ENCODE measurements at places on chromosomes 6 and 20. TPM values are rescaled to one million over a fixed set of nuclear protein-coding genes. Genes with fewer than 3 reads are reported as not detected.

GRCh38 chr20:59820204-59821041 lies 113.0 kb downstream of the SYCP2 start:
- H3K4me3 ChIP-seq: no peak overlapping the region
- peaks cover 6% of the 10 kb centered on the region for H3K27me3 ChIP-seq
- H3K4me1 ChIP-seq: no peaks in the 10 kb centered on the region

DNA sequence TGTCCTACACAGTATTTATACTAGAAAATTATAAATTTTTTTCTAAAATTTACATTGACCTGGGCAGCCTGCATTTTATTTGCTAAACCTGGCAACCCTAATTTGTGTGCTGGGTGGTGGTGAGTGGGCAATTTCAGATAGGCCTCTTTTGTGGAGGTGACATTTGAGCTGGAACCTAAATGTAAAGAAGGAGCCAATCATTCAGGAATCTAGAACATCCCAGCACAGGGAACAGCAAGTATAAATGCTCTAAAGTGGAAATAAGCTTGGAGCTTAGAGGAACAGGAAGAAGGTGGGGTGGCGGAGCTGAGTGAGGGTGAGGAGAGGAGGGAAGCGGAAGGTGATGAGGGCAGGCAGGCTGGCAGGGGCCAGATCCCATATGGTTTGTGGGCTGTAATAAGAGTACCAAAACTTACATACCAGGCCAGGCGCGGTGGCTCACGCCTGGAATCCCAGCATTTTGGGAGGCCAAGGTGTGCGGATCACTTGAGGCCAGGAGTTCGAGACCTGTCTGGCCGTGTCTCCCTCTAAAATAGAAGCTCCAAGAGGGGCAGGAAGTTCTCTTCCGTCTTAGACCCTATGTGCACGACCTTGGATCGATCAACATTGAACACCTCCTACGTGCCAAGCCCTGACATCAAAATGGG lies 549 bp upstream of the CSE1L start:
- H3K27ac ChIP-seq: peak overlapping the region; percentile 99
- H3K4me1 ChIP-seq: peaks cover 11% of the 10 kb centered on the region

GRCh38 chr6:150451807-150452427 lies 83.1 kb downstream of the IYD start:
- H3K4me3 ChIP-seq: no peak overlapping the region
- no peak for DNase-seq
- no peaks in the 10 kb centered on the region for H3K4me1 ChIP-seq
- H3K27ac ChIP-seq: no peak overlapping the region
- no peaks in the 10 kb centered on the region for H3K27me3 ChIP-seq
- H3K36me3 ChIP-seq: no peaks in the 10 kb centered on the region

GRCh38 chr6:14309516-14309915 lies 191.9 kb downstream of the CD83 start:
- peak overlapping the region; percentile 93 for H3K27ac ChIP-seq
- no peak for DNase-seq
- H3K36me3 ChIP-seq: no peaks in the 10 kb centered on the region
- no peaks in the 10 kb centered on the region for H3K27me3 ChIP-seq
- peaks cover 74% of the 10 kb centered on the region for H3K4me1 ChIP-seq

The DEFB123 gene
- total RNA-seq: not detected

DNA sequence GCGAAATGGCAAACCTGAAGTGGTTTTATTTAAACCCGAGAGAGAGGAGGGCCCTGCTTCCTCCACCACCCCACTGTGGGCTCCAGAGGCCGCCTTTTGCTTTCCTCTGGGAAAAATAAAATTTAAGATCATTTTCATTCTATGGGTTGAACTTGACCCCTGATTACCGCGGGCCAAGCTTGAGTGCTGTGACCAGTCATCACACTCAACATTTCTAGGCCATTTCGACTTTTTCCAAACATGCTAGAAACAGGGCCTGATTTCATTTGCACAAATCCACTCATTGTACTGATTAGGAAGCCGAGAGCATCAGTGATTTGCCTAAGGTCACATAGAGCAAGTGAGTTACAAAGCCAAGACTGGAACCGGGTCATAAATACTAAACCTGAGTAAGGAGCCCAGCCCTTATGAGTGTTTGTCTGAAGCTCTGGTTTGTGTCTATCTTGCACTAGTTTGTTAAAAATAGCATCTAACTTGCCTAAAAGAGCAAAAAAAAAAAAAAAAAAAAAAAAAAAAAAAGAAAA lies 179.7 kb downstream of the DLL1 start:
- H3K4me3 ChIP-seq: no peak overlapping the region
- no peak overlapping the region for H3K27ac ChIP-seq
- H3K36me3 ChIP-seq: no peaks in the 10 kb centered on the region
- peaks cover 25% of the 10 kb centered on the region for H3K27me3 ChIP-seq
